Psoas muscle (tissue), 8 donors: ENCODE measurements at places on chromosomes 13 and 19. TPM values are rescaled to one million over a fixed set of nuclear protein-coding genes. Genes with fewer than 3 reads are reported as not detected.

The DPF1 gene
- not detected for total RNA-seq

The SRRM5 gene
- 0.34 TPM for total RNA-seq

The IRGC gene
- total RNA-seq, result not detected

The TMEM238 gene
- total RNA-seq, result 2.9 TPM

The RUBCNL gene
- total RNA-seq, result 1.1 TPM

The ZNF613 gene
- total RNA-seq, result 3.6 TPM

The SERPINE3 gene
- not detected for total RNA-seq

The PRODH2 gene
- total RNA-seq, result not detected

The FUT6 gene
- not detected for total RNA-seq

The KCTD12 gene
- 22.4 TPM for total RNA-seq

The SYNE4 gene
- total RNA-seq, result 0.24 TPM

The FUT3 gene
- total RNA-seq, result not detected

The DDX49 gene
- 27.9 TPM for total RNA-seq

The PTH2 gene
- total RNA-seq, result not detected
